Glomerular endothelial cell (primary cell): ENCODE measurements at places on chromosomes 6 and 20. TPM values are rescaled to one million over a fixed set of nuclear protein-coding genes. Genes with fewer than 3 reads are reported as not detected.

The GFRA4 gene
- total RNA-seq = not detected in 2 replicates

The TCP11 gene
- total RNA-seq = 0.41 TPM in 1 of 2 replicates, not detected in the other

The FAM184A gene
- 0.34 and 0.76 TPM in 2 replicates for total RNA-seq

DNA sequence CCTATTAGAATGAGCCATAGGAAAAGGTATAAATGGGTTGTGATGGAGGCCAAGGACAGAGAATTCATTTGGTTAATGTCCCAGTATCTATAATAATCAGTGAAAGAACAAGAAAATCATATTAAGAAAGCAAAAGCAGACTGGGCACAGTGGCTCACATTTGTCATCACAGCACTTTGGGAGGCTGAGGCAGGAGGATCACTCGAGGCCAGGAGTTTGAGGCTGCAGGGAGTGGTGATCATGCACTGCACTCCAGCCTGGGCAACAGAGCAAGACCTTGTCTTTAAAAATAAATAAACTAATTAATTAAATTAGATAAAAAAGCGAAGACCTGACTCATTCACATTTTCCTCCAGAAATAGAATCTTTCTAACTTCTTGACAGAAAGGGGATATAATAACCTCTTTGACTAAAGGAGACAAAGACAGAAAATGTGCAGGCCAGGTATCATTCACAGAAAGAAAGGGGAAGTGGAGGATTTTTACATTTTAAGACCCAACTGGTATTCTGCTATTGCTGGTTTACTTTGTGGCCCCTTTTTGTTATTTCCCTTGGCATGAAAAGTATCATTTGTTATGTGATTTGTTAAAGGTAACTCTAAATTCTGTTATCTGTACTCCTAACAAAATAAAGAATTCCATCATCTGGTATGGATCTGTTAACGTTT is 31.9 kb upstream of the MAPK13 start:
- no peak for DNase-seq

The IYD gene
- not detected in 2 replicates for total RNA-seq

DNA sequence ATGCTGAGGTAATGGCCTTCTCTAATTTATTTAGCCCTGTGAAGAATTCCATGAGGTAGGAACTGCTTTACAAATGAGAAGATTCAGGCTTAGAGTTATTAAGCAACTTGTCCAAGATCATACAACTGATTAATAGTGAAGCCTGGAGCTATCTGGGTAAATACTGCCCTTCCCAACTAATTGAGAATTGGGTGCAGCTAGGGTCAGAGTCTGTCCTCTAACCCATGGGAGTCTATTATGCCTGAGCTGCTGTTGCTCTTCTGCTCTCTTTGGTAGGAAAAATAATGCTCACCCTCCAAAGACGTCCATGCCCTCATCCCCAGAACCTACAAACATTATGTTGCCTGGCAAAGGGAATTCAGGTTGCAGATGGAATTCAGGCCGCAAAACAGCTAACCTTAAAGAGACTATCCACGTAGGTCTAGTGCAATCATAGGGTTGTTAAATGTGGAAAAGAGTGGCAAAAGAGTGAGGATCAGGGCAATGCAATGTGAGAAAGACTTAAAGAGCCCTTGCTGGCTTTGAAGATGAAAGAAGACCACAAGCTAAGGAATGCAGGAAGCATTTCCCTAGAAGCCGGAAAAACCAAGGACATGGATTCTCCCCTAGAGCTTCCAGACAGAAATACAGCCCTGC is 90.1 kb downstream of the SPTLC3 start:
- no peak for DNase-seq

The TGM3 gene
- 3.5 TPM in 1 of 2 replicates, not detected in the other for total RNA-seq

- DNase-seq = no peak
These were observed 342.2 kb downstream of the CDH26 start for GRCh38 chr20:60300374-60300773.

The RSPH9 gene
- 0.41 TPM in 1 of 2 replicates, not detected in the other for total RNA-seq

The PRRT1 gene
- 0.39 and 0.70 TPM in 2 replicates for total RNA-seq

The NKAIN2 gene
- 0.06 TPM in 1 of 2 replicates, not detected in the other for total RNA-seq

GRCh38 chr20:36806049-36806448 is 32.5 kb upstream of the DSN1 start:
- no peak for DNase-seq

The HAO1 gene
- not detected in 2 replicates for total RNA-seq

- no peak for DNase-seq
These were observed 2.5 kb downstream of the RPL10A start for GRCh38 chr6:35470663-35471120.

DNA sequence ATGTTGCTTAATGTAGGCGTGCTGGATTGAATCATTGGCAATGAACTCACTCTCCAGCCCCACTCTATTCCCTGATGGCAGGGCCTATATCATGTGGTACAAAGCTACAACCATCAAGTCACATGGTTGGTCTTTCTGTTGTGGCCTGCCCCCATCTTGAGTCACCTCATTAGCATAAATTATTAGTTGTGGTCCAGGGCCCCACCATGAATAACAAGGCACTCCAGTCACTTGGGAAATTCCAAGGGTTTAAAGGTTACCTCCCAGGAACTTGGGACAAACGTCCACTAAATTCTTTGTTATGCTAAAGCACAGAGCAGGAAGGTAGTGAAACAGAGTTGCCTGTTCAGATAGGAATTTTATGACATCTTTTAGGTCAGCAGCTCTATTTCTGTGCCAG is 193.7 kb downstream of the SLC35F1 start:
- DNase-seq = no peak

GRCh38 chr6:15363523-15364400 is 117.9 kb downstream of the JARID2 start:
- no peak for DNase-seq

DNA sequence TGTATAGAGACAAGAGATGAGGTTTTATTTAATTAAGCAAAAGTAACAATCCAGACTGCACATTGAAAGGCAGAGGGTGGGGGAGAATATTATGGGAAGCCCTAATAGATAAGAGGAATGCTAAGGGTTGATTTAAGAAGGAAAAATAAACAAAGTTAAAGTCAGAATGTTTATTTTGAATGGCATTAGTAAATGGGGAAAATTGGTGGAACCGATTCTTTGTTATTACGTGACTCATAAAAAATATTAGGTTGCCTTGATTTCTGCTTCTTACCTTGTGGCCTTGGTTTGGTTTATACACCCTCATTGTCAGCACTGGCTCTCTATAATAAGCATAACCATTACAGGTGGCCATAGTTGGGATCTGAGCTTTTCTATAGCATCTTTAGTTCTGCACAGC is 674.8 kb upstream of the CITED2 start:
- no peak for DNase-seq

DNA sequence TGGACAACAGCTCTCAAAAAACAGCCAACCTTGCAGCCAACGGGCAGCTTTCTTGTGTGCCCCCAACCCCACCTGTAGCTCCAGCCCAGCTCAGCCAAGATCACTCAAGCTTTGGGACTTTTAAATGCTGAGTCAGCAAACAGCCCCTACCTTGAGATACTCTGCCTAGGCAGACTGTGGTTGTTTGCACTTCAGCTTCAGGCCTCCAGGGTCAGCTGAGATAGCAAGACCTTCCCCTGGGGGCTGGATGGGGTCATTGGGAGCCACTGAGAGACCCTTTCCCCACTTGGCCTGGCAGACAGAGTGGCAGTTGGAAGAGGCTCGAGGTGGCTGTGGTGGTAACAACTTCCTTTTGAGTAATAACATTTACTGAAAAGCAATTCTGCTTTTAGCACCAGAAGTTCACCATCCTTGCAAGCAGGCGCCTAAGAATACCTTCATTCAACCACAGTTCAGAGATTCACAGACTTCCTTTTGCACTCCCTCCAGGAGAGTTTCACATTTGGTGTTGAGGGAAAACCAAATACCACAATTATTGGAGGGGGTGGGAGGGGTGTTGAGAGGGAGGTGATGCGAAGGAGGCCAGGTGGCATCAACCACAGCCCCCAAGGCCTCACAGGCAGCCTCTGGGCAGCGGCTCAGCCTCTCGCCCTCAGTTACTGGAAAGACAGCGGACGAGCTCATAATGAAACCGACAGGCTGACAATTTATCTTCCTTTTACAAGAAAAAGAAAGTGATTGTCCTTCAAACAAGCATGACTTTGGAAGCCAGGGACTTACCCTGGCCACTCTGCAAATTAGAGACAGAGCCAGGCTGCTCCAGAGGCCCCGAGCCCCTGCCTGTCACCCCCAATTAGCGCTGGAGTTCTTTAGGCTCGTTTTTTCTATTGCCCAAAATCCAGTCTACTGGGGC is 148.1 kb downstream of the CEBPB start:
- no peak for DNase-seq

The LINC00237 gene
- total RNA-seq = not detected in 2 replicates

The ZFP64 gene
- total RNA-seq = 40.2 and 51.8 TPM in 2 replicates

The FAM209A gene
- total RNA-seq = not detected in 2 replicates

- DNase-seq = no peak
These were observed 93.4 kb downstream of the THBS2 start for GRCh38 chr6:169160091-169160854.

DNA sequence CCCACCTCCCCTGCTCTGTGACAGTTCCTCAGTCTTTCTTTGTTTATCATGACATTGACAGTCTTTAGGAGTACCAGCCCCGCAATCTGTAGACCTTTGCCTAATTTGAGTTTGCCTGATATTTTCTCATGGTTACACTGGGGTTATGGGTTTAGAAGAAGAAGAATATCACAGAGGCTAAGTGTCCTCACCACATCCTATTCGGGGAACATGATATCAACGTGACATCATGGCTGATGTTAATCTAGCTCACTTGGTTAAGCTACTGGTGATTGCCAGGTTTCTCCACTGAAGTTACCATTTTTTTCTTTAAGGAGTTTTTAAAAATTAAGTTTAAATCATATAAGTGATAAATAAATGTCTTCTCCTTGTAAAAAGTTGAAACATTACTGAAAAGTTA is 127.5 kb downstream of the CEP57L1 start:
- no peak for DNase-seq

The MAS1 gene
- not detected in 2 replicates for total RNA-seq

DNA sequence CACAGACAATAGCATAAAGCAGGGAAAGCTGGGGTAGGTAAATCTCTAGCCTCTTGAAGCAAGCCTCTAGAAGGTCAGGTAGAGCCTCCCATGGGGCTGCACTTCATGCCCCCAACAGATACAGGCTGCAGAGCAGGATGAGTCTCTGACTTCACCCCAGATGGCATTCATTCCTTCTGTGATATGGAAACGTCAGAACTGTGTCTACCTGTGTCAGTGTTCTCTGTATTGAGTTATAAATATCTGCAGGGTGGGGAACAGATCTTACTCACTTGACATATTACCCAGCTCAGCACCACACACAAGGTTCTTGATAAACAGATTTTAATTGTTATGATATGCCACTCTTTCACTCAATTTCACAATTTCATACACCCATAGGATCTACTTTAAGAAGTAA is 2.1 kb downstream of the LGSN start:
- no peak for DNase-seq

The VPS52 gene
- total RNA-seq = 29.6 and 34.5 TPM in 2 replicates

DNA sequence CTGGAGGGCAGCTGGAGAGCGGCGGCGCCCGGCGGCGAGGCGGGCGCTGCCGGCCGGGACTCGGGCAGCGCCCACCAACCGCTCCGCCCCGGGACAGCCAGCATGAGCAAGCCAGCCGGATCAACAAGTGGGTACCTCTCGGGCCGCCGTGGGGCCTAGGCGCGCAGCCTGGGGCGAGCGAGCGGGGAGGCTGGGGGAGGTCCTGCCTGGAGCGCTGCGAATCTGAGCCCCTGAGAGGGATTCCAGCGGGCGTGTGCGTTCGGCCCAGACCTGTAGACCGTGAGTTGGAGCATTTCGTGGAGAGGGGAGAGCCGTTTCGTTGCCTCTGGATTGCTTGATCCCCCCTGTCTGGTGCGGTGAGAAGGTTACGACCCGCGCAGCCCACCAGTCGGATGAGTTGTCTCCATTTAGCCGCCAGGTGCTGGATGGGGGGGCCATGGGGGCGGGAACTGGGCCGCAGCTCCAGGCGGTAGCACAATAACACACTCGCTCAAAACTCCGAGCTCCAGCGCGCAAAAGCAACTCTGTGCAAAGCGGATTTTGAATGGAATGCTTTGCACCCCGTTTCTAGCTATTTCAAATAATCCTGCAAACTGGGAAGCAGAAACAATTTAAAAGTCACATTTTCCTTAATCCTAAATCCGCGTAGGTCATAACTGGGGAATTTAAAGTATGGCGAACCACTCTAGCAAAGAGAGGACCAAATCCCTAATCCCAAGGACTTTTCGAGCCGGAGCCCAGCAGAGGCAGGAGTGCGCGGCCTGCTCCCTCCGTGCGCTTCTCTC is 1.0 kb downstream of the NR2E1 start:
- no peak for DNase-seq

DNA sequence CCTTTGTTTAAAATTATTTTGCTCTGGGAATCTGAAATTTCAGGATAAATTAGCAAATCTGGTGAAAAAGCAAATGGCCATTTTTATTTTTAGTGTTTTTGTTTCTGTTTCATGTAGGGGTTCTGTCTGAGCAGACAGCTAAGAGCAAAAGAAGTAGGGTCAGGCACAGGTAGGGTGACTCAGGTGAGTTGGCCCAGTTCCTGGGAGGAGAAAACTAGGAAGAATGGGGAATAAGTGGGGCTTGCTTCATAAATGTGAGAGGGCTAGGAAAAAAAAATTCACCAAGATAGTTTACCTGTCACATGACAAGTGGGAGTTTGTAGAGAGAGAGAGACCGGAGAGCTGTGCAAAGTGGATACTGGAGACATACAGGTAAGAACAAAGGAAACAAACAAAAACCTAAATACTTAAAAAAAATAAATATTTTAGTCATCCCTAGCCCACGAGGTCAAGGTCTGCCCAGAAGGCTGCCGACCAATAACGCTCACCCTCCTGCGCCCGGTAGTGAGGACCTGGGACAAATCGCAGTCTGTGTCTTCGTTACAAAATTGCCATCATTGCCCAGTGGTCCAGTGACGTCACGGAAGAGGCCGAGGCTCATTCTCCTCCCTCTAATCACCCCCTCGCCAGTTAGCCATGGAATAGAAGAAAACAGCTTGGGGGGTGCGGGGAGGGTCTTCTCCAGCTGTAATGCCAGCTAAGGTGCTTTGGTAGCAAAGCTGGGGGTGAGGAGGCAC is 2.3 kb downstream of the THBD start:
- no peak for DNase-seq

DNA sequence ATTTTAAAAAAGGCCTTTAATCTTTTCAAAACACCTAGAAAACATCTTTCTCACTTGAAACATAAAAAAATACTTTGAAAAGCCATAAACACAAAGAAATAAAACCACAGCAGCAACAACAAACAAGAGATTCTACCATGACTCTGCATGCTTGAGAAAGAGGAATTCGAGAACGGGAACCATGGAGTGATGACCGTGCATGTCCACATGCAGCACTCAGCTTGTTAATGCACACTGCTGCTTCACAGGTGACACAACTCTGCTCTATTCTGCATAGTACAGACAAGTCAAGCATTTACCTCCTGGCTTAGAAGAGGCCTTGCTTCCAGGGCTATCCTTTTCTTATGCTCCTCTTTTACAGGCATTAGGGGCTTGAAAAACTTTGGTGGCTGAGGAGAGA is 64.9 kb upstream of the NUP153 start:
- no peak for DNase-seq

GRCh38 chr20:10129749-10130148 is 88.9 kb upstream of the SNAP25 start:
- DNase-seq = no peak

The TBC1D7 gene
- total RNA-seq = 26.2 and 30.2 TPM in 2 replicates

The GSTA3 gene
- total RNA-seq = not detected in 2 replicates

DNA sequence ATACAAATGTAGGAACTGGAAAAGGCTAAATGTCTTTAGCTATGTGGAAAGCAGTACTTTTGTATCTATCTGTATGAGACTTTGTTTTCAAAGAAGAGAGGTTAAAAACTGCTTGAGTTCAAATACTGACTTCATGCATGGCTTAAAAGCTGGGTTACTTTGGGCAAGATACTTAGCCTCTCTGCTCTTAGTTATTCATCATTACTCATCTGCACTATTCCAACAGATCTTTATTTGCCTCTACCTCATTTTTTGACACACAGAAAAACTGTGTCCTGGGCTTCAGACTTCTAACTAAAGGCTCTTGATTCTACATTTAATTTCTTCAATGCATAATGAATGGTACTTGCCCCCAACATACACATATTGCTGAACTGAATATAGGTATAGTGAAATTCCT is 114.8 kb downstream of the DST start:
- DNase-seq = no peak
